Activated CD4-positive, alpha-beta T cell treated with anti-CD3 and anti-CD28 coated beads, Interleukin-2, amount 10 ng/mL, durations not matched to agents 7 days and 5 days (primary cell): ENCODE measurements at places on chromosomes 13 and 19.

DNA sequence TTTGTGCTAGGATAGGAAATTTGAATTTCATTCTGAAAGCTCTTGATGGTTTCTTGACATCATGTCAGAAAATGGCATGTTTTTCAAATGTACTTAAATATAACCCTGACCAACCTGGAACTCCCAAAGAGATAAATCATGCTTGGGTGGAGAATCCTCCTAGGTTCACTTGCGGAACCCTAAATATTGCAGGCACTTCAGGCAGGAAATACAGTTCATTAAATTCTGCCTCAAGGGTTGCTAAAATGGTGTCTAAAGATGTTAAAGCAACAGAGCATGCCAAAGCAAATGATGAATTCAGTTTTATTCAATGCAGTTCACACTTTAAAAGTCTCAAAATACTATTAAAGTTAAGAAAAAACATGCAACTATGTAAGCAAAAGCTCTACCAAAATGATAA lies 415.9 kb downstream of the SLITRK6 start:
- no peak for DNase-seq

GRCh38 chr19:1244693-1245451 lies 3.3 kb downstream of the ATP5F1D start:
- no peak for DNase-seq

- no peak for DNase-seq
These were observed 47.9 kb upstream of the MYCBP2 start for GRCh38 chr13:77374786-77375185.

GRCh38 chr13:47556703-47557102 lies 444.4 kb downstream of the SUCLA2 start:
- no peak for DNase-seq

- no peak for DNase-seq
These were observed 459 bp downstream of the PCDH20 start for GRCh38 chr13:61415058-61415721.
